ENCODE measurements at places on chromosomes 13 and 19.

DNA sequence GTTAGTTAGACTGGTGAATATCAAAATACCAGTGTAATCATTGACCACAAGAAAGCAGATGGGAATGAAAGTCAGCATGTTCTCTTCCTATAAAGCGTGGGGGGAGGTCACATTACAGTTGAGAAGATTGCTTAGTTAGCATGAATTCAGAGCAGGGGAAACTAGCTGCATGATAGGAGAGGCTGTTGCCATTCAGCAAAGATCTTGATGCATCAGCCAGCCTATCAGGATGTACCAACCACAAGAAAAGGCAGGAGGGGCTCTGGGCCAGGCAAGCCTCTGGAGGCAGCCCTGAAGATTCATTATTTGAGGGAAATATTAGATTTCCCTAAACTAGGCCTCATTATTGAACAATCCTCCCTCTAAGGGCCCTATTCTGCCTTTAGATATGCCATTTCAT, 5.0 kb upstream of the MTMR6 start:
- no peak for DNase-seq

GRCh38 chr19:33522371-33522662, 726 bp upstream of the PEPD start:
- DNase-seq = no peak

DNA sequence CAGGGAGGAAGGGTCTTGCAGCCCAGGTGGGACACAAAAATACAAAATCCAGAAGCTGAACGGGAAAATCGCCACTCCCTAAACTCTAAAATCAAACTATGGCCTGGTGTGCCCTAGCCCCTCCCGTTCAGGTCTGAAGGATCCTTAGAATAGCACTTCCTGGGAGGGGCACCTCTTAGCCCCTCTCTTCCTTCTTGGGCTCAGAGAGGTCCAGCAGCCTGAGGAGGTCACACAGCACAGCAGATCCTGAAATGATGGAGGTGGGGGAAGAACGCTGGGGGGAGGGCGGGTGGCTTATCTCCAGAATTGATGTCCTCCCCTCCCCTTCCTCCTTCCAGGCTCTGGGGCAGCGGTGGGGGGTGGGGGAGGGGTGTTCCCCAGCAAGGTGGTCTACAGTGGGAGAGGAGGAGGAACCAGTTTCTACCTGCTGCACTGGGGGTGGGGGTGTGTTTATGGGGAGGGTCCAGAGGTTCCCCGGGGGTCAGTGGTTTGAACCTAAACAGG, 1.9 kb downstream of the DIRAS1 start:
- DNase-seq = no peak

DNA sequence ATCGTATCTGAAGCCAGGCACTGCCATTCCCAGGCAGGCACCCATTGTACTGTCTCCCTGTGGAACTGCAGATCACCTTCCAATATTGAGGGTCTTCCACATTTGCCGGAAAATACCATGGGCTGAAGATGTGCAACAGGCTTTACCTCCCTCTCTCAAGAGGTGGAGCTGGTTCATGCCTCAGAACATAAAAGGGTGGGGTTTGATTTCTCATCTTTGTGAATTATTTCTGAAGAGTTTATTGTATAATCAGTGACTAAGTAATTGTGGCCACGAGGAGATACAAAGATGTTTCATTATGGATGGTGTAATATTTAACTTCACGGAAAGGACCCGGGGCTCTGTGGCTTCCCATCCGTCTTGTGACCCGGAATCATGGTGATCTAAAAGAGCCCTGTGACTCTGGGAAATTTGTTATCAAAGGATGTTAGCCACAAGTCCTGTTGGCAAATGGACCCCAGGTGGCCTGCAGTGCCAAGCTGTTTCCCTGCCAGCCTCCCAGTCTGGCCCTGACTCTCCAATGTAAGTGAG, 230.5 kb downstream of the LACC1 start:
- no peak for DNase-seq

DNA sequence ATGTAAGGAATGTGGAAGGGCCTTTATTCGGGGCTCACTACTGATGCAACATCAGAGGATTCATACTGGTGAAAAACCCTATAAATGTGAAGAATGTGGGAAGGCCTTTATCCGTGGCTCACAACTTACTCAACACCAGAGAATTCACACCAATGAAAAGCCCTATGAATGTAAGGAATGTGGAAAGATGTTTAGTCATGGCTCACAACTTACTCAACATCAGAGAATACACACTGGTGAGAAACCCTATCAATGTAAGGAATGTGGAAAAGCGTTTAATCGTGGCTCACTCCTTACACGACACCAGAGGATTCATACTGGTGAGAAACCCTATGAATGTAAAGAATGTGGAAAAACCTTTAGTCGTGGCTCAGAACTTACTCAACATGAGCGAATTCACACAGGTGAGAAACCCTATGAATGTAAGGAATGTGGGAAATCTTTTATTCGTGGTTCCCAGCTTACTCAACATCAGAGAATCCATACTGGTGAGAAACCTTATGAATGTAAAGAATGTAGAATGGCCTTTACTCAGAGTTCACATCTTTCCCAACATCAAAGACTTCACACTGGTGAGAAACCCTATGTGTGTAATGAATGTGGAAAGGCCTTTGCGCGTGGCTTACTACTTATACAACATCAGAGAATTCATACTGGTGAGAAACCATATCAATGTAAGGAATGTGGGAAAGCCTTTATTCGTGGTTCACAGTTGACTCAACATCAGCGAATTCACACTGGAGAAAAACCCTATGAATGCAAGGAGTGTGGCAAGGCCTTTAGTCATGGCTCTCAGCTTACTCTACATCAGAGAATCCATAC, 44.3 kb downstream of the ZNF585A start:
- no peak for DNase-seq

DNA sequence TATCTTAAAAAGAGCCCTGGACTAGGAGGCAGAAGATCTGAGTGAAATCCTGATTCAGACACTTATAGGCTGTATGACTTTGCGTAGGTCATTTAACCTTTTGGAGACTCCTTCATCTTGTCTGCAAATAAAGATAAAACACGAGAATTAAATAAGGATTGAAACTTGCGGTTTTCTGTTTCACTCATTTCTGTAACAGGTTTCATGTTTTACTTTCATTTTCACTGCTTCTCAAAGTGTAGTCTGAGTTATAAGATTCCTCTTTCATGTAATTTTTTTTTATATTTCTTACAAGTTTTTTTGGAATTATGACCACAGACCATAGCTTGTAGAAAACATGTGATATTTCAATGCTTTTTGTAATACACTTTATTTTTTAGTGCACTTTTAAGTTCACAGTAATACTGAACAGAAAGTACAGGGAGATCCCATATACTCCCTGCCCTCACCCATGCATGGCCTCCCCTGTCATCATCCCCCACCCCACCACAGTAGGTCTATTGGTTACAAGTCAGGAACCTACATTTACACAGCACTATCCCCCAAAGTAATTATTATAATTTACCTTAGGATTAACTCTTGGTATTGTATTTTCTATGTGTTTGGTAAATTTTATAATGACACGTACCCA, 174.6 kb downstream of the ITGBL1 start:
- DNase-seq = no peak

Measured in anterior cingulate cortex (tissue), 58 donors.